ENCODE measurements at places on chromosomes 2 and 18.

- DNase-seq: no peak
Measured at GRCh38 chr2:128309280-128310093, 9.2 kb downstream of the HS6ST1 start.

- no peak for DNase-seq
Measured at GRCh38 chr2:127531221-127531648, 4.2 kb upstream of the MYO7B start.

DNA sequence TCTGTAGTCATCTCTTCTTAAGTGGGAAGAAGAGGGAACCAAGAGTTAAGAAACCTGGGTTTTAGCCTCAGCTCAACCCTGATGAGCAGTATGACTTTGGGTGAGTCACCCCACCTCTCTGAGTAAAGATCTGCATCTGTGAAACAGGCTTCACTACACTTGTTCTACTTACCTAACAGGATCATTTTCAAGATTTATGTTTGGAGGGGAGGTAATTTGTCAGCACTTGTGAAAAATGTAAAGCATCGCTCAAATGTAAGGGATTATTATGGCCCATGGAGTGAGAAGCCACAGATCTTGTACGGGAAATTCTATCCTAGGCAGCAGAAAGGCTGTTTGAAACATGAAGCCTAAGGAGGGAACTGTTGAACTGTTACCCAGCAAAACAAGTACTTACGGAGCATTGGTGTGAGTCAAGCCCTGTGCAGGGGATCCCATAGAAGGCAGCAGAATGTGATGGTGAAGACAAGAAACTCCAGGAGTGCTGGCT, 160.6 kb downstream of the PRKCE start:
- no peak for DNase-seq

- DNase-seq: peak; percentile 6
Measured at GRCh38 chr2:88170472-88170892, 336 bp downstream of the THNSL2 start.

DNA sequence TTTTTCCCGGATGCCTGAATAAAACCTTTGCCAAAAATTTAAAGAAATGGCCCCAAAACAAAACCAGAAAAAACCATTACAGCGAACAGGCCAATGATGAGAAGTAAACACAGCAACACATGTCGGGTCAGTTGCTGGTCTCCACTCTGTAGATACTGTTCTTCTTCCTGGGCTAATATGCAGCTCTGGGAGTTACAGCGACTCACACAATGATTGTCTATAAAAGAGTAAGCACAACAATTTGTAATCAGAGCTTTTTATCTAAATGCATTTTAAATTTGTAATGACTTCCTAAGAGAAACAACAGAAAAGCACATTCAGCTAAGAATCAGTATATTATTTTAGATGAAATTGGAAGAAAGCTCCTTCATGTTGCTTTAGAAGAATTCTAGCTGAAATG, 40.3 kb downstream of the GPR155 start:
- DNase-seq: no peak

- DNase-seq: no peak
Measured at GRCh38 chr18:37612524-37613252, 47.1 kb upstream of the CELF4 start.

GRCh38 chr2:216694082-216694825, 1.1 kb downstream of the IGFBP5 start:
- peak; percentile 16 for DNase-seq

DNA sequence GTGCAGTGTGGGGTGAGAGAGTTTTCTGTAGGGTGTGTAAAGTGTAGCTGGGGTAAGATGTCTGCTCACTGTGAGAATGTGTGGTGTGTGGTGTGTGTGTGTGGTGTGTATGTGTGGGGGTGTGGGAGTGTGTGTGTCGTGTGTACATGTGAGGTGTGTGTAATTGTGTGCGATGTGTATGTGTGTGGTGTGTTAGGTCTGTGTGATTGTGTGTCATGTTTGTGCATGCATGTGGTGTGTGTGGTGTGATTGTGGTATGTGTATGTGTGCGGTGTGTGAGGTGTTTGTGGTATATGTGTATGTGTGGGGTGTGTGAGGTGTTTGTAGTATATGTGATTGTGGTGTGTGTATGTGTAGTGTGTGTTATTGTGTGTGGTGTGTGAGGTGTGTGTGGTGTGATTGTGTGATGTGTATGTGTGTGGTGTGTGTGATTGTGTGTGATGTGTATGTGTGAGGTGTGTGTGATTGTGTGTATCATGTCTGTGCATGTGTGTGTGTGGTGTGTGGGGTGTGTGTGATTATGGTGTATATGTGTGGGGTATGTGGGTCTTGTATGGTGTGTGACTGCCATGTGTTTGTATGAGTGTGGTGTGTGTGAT, 241.7 kb upstream of the HDAC4 start:
- no peak for DNase-seq

- DNase-seq: no peak
Measured at GRCh38 chr2:1484131-1484884, 71.0 kb downstream of the TPO start.

DNA sequence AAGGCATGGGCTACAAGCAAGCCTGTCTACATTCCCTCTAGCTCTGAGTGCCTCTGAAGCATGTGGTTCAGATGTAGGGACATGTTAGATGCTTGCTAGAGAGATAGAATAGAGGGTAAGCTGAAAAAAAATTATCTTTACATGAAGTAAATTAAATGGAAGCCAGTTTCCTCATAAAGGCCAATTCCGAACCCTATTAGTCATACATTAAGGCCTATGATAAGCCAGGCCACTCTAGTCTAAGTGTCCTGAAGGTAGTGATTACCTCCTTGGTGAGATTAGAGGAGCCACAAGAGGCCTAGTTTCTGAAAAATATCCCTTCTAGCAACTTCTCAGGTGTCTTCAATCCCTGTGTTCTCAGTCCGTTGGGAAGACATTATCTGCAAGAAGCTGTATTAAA, 72.4 kb upstream of the NPAS2 start:
- DNase-seq: no peak

DNA sequence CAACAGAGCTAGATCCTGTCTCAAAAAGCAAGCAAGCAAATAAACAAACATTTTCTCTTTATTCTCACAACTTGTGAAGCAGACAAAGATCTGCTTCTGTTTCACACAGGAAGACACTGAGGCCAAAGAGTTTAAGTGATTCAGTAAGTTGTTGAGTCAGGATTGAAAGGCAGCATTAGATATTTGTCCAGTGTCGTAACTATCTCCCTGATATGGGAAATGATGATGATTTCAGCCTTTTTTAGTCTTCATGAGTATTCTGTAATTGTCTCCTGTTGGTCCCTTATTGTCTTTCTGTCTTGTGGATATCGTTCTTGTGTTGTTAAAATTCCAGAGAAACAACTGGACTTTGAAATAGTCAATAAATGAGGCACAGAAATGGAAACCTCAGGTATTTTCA, 59.6 kb downstream of the GATA6 start:
- no peak for DNase-seq

- DNase-seq: no peak
Measured at GRCh38 chr2:23760736-23761135, 166.2 kb downstream of the ATAD2B start.

DNA sequence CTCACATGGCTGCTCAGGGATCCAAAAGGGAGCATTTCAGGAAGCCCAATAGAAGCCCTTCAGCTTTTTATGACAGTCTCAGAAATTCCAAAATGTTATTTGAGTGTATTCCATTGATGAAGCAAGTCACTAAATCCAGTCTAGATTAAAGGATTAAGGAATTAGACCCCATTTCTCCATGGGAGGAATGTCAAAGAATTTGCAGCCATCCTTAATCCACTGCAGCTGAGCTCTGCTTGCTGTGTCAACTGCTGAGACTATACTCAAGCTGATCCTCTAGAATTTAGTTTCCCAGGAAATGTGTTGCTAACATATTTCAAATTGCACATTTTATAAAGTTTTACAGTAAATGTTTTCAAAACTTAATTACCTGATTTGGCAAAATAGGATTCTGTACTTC, 28.4 kb upstream of the C2orf69 start:
- DNase-seq: no peak

GRCh38 chr2:231360401-231360800, 35.1 kb upstream of the B3GNT7 start:
- DNase-seq: no peak

DNA sequence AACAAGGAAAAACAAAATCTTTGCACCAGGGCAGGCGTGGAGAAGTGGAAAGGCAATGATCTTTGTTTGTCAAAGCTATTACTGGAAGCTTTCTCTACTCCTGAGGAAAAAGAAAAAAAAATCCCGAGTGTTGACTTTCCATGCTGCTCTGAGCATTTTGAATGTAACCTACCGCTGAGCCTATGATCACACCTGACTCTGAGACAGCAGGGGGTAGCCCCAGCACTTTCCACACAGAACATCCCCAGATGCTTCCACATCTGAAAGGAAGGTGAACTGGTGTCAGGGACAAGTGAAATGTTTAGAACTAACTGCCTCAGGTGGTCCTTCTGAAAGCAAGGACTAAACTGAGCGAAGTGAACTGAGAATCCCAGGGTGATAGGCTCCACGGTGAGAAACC, 1315.1 kb upstream of the DDX18 start:
- no peak for DNase-seq

DNA sequence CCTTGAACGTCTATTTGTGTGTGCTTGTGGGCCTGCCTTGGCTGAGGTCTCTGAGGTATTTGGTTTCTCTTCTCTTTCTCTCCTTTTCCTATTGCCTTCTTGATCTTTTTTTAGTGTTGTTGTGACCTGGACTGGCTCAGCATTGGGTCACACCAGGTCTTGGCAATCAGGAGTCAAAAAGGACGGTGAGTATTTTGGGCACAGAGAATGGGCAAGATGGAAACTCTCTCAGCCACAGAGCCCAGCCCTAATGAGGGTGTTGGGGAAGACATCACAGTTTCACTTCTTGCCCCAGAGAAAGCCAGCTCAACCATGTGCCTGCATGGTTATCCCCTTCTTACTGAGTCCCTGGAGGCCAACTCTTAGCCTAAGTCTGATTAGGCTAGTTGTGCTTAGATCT, 13.7 kb upstream of the INO80C start:
- no peak for DNase-seq

DNA sequence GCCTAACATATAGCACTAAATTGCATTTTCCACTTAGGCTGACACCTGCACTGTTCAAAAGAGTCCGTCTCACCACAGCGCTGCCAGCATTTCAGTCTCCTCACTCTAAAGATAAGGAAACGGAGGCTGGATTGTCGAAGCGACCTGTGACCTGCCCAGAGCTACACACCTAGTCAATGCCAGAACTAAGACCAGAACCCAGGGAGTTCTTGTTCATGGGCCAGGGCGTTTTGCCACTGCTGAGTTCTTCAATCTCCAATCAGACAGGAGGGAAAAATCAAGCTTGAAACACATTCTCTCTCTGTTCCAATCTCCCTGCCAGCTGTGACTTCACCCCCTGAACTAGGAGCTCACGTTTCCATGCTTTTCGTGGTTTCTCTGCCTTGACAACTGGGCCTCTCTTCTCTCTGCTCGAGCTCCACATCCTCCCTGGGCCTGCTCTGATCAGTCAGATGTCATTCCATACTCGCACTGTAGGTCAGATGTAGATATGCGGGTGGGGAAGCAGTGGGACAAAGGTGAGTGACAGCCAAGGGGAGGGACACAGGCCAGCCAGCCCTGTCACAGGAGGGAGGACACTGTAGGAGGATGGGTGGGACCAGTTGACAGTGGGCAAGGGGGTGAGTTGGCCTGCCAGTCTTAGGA, 221.1 kb upstream of the SMAD2 start:
- no peak for DNase-seq

GRCh38 chr2:237726401-237726830, 72.2 kb upstream of the RBM44 start:
- no peak for DNase-seq

- no peak for DNase-seq
Measured at GRCh38 chr18:59502274-59503175, 143.5 kb upstream of the LMAN1 start.

- DNase-seq: no peak
Measured at GRCh38 chr2:209456489-209456888, 32.6 kb downstream of the MAP2 start.
